Type B pancreatic cell (in vitro differentiated cells): ENCODE measurements at places on chromosomes 12 and 14. TPM values are rescaled to one million over a fixed set of nuclear protein-coding genes. Genes with fewer than 3 reads are reported as not detected.

Gene HCAR2
- 21.4 and 93.8 TPM in 2 replicates for total RNA-seq

Gene FGF6
- total RNA-seq = not detected in 2 replicates

Gene IL22
- not detected in 2 replicates for total RNA-seq

Gene ANO4
- 4.8 and 7.3 TPM in 2 replicates for total RNA-seq

Gene GLIPR1L2
- total RNA-seq = 0.17 and 0.77 TPM in 2 replicates

Gene KRT4
- 1,276 and 3,134 TPM in 2 replicates for total RNA-seq

Gene PRIMA1
- 0.90 and 1.7 TPM in 2 replicates for total RNA-seq

Gene G2E3
- total RNA-seq = 20.6 and 39.5 TPM in 2 replicates

Gene RCOR1
- 35.3 and 37.5 TPM in 2 replicates for total RNA-seq

Gene PLEK2
- 1.2 TPM in 1 of 2 replicates, not detected in the other for total RNA-seq

Gene PIANP
- total RNA-seq = 0.95 and 3.9 TPM in 2 replicates

Gene CACNA1C
- 12.7 and 14.3 TPM in 2 replicates for total RNA-seq

Gene ARHGEF25
- total RNA-seq = 4.7 and 34.6 TPM in 2 replicates

Gene TAS2R13
- 0.79 and 1.3 TPM in 2 replicates for total RNA-seq

Gene SERPINA6
- 0.77 and 1.2 TPM in 2 replicates for total RNA-seq

Gene PYGL
- total RNA-seq = 27.3 and 38.8 TPM in 2 replicates

Gene AKAP3
- total RNA-seq = 3.8 and 7.6 TPM in 2 replicates

Gene LBHD2
- total RNA-seq = not detected in 2 replicates

Gene TMEM63C
- 4.6 and 5.5 TPM in 2 replicates for total RNA-seq

Gene RAB21
- total RNA-seq = 53.8 and 59.7 TPM in 2 replicates

Gene PSME1
- 142 and 177 TPM in 2 replicates for total RNA-seq

Gene LRRC10
- total RNA-seq = not detected in 2 replicates
